ENCODE measurements at places on chromosomes 7 and 10.

DNA sequence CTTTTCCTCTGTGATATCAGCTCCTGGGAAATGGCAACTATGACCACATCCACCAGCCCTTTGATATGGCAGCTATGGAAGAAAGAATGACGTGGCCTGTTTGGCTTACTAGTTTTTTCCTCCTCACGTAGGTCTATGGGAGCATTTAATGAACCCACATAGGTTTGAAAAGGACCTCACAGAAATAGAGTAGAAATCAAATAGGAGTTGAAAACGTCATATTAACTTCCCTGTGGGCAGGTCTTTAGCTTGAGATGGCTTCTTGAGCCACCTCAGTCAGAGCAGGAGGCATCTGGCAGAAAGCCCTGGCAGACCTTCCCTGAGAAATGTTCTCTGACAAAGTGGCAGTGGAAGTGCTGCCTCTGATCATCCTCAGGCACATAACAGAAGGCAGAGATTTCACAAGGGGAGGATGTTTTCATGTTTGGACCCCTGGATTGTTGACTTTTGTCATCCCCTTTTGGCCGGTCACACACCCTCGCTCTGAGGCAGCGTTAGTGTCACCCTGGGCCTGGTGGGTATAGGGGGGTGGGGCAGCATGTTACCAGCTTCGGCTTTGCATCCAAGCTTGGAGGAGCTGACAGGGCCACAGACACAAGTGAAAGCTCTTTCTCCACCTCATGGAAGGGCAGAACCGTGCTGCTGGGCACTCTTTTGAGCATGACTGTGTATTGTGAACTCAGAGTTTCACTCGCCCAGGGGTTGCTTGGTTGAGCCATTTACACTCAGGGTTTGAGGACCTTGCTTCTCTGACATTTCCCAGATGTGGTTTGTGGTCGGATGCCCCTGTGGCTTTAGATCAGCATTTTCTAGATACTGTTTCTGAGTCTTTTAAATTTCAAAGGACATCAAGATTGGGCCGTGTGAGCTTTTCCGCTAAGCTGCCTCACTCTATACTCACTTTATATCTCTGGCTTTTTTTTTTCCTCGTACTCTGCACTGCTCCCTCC lies 184.2 kb downstream of the STK31 start:
- DNase-seq, result peak; percentile 75

DNA sequence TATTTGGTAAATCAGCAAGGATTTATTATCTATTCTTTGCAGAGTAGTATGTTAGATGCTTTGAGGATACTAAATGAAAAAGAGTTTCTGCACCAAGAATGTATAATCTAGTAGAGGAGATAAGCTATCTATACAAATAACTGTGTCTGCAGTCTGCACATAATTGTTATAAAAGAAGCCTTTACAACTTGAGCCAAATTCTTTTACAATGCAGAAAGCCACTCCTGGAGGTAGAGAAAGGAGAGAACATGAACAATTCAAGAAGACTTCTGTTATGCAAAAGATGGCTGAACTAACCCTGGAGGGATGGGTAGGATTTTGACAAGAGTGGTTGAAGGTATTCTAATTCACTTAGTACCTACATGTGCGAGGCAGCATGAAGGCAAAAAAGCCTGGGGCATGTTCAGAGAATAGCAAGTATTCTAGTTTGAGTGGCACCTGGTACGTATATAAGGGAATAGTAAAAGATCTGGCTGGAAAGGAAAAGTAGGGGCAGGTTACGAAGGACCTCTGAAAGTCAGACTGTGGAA lies 251.1 kb upstream of the KAT6B start:
- DNase-seq, result no peak

DNA sequence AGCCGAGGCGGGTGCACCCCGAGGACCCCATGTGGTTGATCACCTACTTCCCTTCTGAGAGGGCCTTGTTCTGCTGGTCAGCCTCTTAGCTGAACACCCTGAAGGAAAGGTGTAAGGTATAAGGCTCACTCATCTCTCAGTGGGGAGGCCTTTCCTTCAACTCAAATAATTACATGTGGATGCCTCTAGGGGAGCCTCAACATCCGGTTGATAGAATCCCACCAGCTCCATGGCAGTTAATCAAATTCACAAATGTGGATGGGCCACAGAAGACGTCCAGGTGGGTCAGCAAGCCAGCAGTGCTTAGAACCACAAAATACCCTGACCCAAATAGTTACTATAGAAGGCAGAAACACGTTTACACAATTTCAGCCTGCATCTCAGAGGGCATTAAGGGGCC lies 37.7 kb upstream of the ZNF32 start:
- no peak for DNase-seq

DNA sequence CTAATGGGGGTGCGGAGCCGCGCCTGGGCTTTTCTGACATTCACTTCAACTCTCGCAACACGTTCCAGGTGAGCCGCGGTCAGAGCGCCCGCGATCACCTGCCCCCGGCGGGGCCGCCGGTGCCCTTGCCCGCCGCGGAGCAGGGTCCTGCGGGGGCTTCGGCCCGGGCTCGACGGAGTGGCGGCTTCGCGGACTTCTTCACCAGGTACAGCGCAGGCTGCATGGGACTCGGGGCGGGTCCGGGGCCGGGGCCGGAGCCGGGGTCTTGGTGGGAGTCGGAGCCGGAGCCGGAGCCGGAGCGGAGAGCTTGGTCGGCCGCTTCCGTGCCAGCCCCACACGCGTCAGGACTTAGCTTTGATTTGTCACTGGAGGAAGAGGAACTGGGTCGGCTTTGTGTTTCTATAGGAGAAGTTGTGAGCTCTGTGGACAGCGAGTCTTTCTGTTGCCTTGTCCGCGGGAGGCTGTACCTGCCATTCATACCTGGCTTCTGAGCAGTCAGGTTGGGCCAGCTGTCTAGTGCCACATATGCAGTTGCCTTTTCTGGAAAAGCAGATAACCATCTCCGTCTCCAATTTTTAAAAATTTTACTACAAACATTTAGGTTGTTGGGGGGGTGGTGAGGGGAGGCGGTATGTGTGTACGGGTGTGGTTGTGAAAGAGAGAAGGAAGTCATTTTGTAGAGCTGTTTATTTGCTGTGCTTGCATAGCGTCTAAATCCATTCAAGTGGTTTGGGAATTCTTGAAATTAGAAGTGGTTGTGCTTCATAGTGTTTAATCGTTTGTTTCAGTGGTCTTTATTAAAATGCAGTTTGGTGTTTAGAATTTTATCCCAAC lies 1.3 kb downstream of the TBC1D12 start:
- peak; percentile 36 for DNase-seq

GRCh38 chr7:158245724-158246041 lies 341.9 kb downstream of the PTPRN2 start:
- no peak for DNase-seq

Data from activated CD4-positive, alpha-beta T cell treated with anti-CD3 and anti-CD28 coated beads for 36 hours (primary cell).